ENCODE measurements at places on chromosomes 2 and 18.

GRCh38 chr18:3367491-3368091 lies 82.4 kb upstream of the TGIF1 start:
- no peak for DNase-seq

DNA sequence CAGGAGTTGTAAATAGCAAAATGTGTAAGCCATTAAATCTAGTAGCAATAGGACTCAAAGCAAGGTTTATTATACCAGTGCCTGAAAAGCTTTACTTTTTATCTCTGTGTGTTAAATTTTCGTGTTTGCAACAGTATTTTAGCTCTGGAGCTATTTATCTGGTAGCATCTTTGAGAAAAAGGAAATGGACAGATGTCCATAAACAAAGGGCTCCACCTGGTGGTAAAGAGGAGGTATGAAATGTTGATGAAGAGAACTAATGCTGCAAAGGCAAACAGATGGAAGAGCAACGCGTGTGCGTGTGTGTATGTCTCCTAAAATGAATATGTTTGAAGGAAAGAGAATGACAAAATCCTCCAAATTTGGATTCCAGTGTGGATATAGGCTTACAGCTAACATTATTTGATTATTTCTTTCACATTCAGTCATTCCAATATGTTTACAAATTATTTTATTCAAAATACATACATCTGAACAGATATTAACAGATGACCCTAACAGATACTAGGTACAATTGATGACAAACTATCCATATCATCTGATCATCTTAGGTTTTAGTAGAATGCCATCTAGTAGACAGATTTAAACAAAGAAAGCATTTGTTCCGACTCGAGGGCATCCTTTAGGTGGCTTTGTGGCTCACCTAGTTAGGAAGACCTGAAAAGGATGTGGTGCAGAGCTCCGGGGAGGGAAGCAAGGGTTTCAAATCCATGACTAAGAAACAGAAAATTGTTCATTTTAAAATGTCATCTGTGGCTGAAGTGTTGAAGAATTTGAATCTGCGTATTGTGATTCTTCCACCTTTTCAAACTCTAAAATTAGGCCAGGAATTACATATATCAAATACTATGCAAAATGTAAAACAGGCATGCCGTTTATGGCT lies 383.3 kb downstream of the MTX2 start:
- DNase-seq, result peak; percentile 65

DNA sequence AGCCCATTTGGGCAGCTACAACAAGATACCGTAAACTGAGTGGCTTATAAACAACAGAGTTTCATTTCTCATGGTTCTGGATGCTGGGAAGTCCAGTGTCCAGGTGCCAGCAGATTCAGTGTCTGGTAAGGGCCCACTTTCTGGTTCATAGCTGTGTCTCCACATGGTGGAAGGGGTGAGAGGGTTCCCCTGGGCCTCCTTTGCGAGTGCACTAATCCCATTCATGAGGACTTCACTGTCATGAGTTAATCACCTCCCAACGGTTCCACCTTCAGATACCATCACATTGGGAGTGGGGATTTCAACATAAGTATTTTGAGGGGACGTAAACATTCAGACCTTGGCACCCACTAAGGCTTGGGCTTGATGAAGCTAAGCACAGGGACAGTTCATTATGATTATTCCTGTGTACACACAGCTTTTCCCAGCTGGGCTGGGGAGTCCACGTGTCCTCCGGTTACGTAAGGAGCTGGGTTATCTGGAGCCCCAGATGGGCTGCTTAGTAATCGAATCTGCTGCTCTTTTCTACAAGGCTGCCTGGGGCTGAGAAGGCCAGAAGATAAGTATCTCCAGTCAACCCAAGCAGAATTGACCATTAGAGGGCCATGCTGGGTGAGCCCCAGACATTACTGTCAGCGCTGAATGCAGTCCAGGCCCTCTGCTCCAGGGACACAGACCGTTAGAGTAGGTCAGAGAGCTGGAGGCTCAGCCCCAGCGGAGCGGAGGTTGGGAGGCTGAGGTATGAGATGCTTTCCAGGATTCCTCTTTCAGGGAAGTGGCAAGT lies 42.7 kb downstream of the EPAS1 start:
- DNase-seq, result no peak

DNA sequence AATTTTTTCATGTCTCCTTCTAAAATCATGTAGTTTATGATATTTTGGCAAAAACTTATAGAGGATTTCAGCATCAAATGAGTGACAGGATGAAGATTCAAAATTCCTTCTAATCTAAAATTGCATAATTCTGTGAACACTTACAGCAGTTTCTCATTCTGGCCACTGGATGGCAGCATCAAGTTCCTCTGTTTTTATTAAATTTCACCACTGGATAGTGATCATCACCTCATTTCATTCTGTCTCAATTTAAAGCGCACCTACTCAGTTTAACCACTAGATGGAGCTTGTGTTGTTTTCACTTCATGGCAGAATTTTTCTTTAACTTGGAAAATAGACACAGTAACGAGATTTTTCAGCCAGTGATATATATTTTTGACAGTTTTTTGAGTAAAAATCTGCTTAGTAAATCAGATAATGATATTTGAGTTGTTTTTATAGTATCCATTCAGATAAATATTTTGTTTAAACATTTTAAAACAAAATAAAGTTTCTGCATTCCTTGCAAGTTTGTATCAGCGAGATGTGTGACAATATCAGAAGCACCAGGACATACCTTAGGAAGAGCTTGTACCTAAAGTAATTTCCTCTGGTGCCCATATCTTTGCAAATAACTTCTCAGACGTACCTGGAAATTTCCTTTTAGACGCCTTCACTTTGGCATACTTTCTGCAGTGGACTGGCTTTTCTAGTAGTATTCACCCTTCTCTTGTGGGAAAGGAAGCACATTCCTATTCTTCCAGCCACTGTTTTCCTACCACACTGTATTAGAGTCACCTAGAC lies 94.7 kb upstream of the ARHGAP15 start:
- DNase-seq, result peak; percentile 63

DNA sequence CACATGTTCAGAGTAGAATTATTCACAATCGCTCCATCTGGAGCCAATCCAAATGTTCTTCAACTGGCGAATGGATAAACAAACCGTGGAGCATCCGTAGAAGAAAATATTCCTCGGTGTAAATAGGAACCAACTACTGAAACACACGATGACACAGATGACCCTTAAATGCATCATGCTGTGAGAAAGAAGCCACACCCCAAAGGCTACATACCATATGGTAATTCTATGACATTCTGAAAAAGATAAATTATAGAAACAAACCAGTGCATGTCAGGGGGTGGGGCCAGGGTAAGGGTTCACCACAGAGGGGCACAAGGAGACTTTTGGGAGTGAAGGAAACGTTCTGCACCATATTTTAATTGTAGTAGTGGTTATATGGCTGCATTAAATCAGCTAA lies 312.2 kb upstream of the SMIM21 start:
- no peak for DNase-seq

DNA sequence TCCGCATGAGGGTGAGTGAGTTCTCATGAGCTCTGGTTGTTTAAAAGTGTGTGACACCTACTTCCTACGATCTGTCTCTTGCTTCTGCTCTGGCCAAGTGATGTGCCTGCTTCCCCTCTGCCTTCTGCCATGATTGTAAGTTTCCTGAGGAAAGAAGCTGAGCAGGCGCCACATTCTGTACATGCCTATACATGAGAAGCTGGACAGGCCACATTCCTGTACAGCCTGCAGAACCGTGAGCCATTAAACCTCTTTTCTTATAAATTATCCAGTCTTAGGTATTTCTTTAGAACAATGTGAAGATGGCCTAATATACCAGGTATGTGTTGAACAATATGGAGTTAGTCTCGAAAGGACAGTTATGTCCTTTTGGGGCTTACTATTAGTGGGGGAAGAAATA lies 281.0 kb downstream of the ALK start:
- DNase-seq, result no peak

GRCh38 chr18:30016179-30016578 lies 1026.4 kb downstream of the DSC3 start:
- DNase-seq, result no peak

- no peak for DNase-seq
These were observed 4.9 kb downstream of the TM4SF20 start for GRCh38 chr2:227374158-227374557.

- peak; percentile 77 for DNase-seq
These were observed 63.1 kb downstream of the RHOB start for GRCh38 chr2:20509770-20510490.

- DNase-seq, result no peak
These were observed 1.1 kb upstream of the MAT2A start for GRCh38 chr2:85537600-85538506.

GRCh38 chr2:206275312-206276055 lies 1.0 kb downstream of the ZDBF2 start:
- no peak for DNase-seq

DNA sequence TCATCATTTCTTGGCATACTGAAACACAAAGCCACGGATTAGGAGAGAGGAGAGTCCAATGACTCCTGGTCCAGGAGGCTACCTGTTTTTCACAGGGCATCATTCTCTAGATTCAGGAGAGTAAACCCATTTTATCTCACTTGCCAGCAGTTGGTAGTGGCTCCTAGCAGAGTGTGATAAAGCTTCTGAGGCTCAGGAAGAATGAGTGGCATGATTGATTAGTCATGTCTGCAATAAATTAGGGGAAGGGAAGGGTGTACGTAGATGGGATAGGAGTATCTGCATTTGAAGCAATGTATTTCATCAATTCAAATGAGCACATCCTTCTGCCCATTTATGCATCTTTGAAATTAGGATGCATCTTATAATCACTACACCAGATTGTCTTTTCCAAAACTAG lies 31.1 kb upstream of the PNO1 start:
- no peak for DNase-seq

DNA sequence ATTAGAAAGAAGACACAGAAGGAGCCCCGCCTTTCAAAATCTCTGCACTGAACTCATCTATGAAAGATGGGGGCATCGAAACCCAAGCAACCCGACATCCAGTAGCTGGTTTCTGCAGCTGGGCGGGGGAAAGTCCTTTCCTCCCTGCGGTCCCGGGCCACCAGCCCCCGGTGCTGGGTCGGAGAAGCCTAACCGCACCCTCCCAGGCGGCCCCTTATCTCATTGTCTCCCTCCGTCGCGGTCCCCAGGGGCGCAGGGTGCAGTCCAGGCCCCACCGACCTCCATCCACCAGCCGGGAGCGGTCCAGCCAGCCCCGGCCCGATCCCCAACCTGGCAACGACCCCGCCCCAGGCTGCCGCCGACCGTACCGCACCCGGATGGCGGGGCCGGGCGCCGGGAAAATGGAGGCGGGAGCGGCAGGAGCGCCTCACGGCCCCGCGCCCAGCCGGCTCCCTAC lies 452 bp downstream of the RAPH1 start:
- peak; percentile 8 for DNase-seq

- DNase-seq, result no peak
These were observed 25.6 kb upstream of the RPE start for GRCh38 chr2:209976698-209977385.

- DNase-seq, result no peak
These were observed 636.1 kb upstream of the KLHL29 start for GRCh38 chr2:22748909-22749308.

- DNase-seq, result no peak
These were observed 76.1 kb downstream of the MBP start for GRCh38 chr18:77056344-77057005.

GRCh38 chr2:209380293-209380692 lies 43.6 kb upstream of the MAP2 start:
- no peak for DNase-seq

DNA sequence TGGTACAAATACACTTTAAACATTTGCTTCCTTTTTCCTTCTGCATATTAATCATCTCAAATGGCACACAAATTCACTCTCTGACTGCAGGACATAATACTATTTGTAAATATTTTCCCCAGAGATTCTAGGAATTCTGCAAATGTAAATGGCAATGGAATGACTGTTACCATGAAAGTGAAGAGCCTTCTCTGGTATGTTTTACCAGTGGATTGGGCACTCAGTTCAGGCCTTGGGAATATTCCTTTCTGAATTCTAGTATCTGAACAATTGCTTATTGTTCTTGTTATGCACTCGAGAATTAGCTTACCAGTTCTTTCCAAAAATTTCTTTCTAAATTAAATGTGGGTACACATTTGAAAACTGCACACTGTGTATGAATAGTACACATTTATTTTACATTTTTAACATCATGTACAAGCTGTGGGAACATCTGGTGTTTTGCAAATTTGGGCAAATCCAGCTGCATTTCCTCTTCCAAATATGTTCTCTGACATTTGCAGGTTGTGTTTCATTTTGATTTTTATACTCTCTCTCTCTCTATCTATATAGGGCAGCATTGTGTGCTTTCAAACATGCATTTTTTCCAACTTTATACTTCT lies 289.1 kb downstream of the NBAS start:
- DNase-seq, result no peak

DNA sequence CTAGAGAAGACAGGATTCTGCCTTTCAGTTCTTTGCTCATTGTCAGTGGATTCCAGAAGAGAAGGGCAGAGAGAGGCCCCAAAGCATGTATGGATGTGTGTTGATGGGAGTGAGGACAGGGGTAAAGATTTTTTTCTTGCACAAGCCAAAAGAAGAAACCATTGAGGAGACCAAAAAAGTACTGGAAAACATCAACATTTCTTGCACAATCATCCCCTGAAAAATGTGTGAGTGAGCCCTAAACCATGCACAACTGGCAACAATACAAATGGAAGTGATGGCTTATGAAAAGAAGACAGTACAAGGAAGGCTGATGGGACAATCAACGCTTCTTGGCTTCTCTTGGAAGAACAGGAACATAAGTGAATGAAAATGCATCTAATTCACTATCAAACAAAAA lies 5.6 kb upstream of the SMAD7 start:
- DNase-seq, result no peak

DNA sequence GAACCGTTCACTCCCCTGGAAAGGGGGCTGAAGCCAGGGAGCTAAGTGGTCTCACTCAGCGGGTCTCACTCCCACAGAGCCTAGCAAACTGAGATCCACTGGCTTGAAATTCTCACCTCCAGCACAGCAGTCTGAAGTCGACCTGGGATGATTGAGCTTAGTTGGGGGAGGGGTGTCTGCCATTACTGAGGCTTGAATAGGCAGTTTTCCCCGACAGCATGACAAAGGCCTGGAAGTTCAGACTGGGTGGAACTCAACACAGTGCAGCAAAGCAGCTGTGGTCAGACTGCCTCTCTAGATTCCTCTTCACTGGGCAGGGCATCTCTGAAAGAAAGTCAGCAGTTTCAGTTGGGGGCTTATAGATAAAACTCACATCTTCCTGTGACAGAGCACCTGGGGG lies 292.5 kb downstream of the NUP35 start:
- no peak for DNase-seq

GRCh38 chr2:203636588-203637470 lies 69.6 kb upstream of the CD28 start:
- DNase-seq, result no peak
